ENCODE measurements at places on chromosomes 16 and 17.

- no peak for DNase-seq
These were observed 23.9 kb downstream of the GLG1 start for GRCh38 chr16:74582970-74583369.

DNA sequence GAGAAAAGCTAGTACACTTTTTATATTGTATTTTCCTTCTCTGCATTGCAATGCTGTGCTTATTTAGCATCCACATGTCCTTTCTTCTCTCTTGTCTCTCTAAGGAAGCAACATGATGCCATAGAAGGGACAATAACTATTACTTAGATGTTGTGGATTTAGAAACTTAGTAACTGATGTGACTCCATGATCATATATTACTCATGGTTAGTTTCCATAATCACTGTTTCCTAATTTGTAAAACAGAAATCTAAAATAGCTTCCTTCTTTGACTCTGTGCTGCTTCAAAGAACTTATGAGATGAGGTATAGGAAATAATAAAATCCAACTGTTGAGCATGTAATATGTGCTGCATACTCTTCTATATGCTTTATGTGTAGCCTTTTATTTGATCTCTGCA lies 6.6 kb upstream of the ABCA5 start:
- no peak for DNase-seq

- DNase-seq, result no peak
These were observed 44.3 kb downstream of the HOXB1 start for GRCh38 chr17:48486557-48486956.

DNA sequence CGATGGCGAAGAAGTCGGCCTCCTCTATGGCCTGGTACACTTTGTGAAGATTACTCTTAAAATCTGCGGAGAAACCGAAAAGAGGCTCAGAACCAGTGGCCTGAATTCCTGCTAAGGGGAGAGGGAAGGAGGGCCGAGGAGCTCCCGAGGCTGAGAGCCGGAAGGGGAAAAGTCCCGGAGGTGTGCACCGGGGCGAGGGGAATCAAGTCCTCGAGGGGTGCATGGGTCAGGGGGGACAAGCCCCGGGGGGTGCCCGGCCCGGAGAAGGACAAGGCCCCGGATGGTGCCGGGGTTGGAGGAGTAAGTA lies 495 bp downstream of the PARN start:
- no peak for DNase-seq

- DNase-seq, result no peak
These were observed 33.4 kb upstream of the GPR139 start for GRCh38 chr16:20107083-20107482.

All from left cardiac atrium (tissue), 4 donors.